ENCODE measurements at places on chromosomes 1 and 21. TPM values are rescaled to one million over a fixed set of nuclear protein-coding genes. Genes with fewer than 3 reads are reported as not detected.
A peak's percentile ranks its signal among the peaks of the same experiment; 100 is the strongest.

Gene ITLN2
- total RNA-seq = not detected

Gene FLG2
- not detected for total RNA-seq

DNA sequence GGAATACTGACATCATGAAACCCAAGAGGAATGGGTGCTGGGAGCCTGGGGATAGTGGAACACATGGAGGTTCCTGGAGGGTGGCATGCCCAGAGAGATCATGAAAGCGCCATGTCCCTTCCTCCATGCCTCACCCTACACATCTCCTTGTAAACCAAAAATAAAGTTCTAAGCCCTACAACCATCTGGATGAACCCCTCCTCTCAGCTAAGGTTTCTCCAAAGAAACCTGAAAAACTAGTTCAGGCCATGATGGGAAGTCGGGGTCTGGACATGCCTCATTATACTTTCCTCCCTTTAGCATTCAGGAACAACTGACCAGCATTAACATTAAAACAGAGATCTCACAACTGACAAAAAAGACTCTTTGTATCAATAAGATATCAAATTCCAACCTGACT, 68.5 kb downstream of the ACBD6 start:
- no peak for DNase-seq

Gene WARS2
- total RNA-seq = 14.3 TPM

GRCh38 chr1:54225378-54225777, 25.4 kb downstream of the MRPL37 start:
- no peak for DNase-seq

- no peak for DNase-seq
Measured at GRCh38 chr1:42752284-42752683, 12.2 kb upstream of the CLDN19 start.

- DNase-seq = no peak
Measured at GRCh38 chr1:2805801-2806430, 4.4 kb upstream of the TTC34 start.

DNA sequence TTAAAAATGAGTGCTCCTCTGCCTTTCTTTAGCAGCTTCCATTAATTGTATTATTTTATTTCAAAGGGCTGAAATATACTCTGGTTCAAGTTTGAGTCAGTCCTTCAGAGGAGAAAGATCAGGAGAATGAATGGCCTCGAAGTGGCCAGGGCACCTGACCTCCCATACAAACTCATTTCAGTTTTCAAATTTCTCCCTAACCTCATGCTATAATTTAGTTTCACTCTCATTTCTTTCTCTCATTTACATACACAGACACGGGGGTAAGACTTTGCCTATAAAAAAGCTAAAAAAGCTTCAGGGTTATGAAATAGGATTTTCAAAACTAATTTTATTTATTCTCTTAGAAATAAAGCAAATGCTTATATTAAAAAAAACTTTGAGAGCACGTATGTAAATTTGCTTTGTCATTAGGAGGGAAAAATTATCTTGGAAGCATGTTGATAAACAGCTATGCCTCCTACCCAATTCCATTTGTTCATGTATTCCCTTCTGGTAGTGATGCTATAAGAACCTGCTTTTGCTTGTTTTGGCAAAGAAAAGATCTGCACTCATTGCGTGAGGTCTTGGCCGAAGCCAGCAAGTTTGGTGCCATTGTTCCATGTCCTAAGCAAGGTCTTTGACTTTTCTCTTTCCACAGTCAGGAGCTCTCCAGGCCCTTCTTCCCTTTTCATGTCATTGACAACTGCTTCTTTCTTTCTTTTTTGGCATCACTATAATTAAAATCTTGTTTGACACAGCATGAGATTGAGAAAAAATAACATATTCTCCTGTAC, 80.4 kb upstream of the LRRC53 start:
- no peak for DNase-seq

Gene CNKSR1
- 60.9 TPM for total RNA-seq

DNA sequence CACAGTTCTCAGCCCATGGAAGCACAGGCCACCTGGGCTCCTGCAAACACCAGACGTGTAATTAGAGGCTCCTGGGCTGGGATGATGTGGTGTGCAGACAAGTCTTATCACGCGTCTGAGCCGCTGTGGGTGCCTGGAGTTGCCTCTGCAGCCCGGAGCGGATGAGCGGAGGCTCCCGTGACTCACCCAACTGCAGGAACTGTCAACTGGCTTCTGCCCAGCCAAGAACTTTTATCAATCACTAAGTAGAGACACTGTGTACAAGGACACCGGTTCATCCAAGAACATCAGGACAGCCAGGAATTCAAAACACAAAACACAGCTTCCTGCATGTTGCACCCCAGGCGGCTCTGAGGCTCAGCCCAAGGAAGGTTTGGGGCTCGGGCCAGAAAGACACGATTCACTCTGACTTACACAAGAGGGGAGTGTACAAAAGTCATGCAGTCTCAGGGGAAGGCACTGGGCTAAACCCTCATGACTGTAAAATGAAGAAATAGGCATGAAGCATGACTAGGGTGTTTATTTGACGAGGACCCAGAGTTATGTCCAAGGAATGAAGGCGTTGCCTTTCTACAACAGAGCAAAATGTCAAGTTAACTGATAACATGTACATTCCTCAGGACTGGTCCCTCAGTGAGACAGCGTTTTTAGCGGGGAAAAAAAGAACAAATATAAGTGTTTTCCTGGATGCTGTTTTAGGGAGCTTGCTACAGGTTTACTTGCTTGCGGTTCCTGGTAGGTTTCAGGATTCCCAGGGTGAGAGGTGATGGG, 21.1 kb downstream of the ERRFI1 start:
- peak; percentile 75 for DNase-seq

Gene S100A7A
- total RNA-seq = not detected

GRCh38 chr1:77975907-77976306, 3.0 kb downstream of the FUBP1 start:
- DNase-seq = no peak

Gene BACE2
- 52.5 TPM for total RNA-seq

- no peak for DNase-seq
Measured at GRCh38 chr1:5481889-5482288, 510.3 kb downstream of the NPHP4 start.

Gene LRRC7
- not detected for total RNA-seq

DNA sequence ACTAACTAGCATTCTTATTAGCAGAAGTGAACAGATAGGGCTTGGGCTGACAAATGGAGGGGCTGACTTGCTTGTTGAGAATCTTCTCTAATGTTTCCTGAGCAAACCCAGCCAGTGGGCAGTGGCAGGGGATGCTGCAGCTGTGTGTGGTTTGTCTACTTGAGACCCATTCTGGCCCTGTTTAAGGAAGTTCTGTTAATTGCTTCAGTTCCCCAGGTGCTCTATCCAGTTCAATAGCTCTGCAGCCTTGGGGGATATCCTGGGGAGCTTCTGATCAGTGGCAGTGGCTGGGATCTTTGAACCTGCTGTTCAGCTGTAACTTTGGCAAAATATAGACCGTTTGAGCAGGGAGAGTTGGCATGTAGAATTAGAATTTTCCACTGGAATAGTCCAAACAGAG, 137.4 kb downstream of the ZNF326 start:
- DNase-seq = no peak

Gene TAF1A
- total RNA-seq = 5.4 TPM

Gene OR2T29
- total RNA-seq = not detected

Gene MX1
- total RNA-seq = 27.3 TPM

Gene KCNJ15
- 0.16 TPM for total RNA-seq

Data from transverse colon (tissue), 4 donors.